CD8-positive, alpha-beta memory T cell (primary cell): ENCODE measurements at places on chromosomes 12 and 14. TPM values are rescaled to one million over a fixed set of nuclear protein-coding genes. Genes with fewer than 3 reads are reported as not detected.

Gene GPRC5A
- not detected for total RNA-seq

Gene KRT78
- total RNA-seq, result not detected

Gene C12orf56
- not detected for total RNA-seq

Gene FAM90A1
- total RNA-seq, result not detected

Gene LYZ
- 8.8 TPM for total RNA-seq

Gene TAC3
- not detected for total RNA-seq

Gene SLC7A7
- 0.70 TPM for total RNA-seq

Gene RFX4
- not detected for total RNA-seq

Gene MGP
- total RNA-seq, result not detected

Gene GPR84
- 0.15 TPM for total RNA-seq

Gene HSP90AA1
- total RNA-seq, result 1,459 TPM
